ENCODE measurements at places on chromosomes 4 and X.

DNA sequence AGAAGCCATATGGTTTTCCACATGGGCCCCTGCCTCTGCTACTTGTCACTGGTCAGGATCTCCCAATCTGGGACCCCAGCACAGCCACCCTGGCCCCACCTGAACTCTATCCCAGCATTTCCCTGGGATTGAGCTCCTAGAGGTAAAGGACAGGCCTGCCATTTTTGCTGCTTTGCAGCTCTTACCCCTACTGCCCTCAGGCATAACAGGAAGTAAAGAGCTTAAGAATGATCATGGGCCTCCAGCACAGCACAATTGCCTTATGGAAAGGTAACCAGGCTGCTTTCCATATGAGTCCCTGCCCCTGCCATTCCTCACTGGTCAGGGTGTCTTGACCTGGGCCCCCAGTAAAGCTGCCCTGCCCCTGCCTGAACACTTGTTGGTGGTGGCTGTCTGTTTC is 254.9 kb upstream of the ZCCHC13 start:
- no peak for DNase-seq

DNA sequence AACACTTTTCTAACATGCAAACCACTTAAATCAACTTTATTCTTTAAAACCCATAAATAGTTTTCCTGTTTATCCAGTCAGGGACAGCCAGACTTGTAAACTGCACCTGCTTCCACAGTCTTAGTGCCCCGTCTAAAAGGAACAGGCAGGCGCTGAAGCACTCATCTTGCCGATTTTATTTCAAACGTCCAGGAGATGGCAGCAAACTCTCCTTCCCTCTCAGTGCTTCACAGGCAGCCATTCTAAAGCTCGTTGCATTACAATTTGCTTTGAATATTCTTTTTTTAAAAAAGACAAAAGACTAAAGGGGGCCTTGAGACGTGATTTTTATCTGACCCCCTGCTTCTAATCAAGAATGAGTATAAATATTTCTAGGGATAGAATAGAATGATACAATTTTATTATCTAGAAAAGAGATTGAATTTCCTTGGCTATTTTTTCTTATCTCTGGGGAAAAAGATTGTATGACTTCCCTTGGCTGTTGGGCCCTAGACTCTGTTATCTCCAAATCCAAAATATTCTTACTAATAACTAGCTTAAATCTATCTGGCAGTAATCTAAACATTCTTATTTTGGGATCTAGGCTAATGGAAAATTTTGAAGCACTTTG is 93.6 kb upstream of the MYOZ2 start:
- no peak for DNase-seq

DNA sequence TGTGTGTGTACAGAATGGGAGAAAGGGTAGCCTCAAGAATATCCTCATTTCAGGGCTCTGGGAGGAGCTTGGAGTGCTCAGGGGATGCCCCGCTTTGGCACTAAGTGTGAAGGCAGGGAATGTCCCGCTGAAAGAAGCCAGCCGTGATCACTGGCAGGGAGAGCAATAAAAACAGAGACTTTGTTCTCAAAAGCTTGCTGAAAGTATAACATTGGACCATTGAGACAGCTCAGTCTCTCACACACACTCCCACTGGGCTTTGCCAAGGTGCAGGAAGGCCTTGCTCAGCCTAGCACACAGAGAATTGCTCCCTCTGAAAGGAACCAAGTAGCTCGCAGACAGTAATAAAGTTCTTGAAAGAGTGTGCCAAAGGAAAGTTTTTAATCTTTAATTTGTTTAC is 143.8 kb upstream of the SLITRK2 start:
- peak; percentile 0 for DNase-seq

DNA sequence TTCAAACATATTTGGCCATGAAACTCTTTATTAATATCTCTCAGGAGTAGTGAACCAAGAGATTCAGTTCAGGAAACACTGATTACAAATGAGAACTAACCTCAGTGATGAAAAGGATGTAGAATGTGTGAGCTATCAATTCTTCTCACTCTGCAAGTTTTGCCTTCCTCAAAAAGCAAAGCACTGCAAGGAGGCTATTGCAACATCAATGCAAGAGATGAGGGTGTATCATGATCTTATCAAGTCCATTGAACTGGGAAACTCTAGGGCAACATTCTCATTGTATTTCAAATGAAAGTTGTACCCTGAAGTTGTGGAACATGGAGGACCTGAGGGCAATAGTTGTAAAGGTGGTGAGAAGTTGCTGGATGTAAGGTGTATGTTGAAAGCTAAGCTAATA is 56.4 kb upstream of the VEGFC start:
- no peak for DNase-seq

DNA sequence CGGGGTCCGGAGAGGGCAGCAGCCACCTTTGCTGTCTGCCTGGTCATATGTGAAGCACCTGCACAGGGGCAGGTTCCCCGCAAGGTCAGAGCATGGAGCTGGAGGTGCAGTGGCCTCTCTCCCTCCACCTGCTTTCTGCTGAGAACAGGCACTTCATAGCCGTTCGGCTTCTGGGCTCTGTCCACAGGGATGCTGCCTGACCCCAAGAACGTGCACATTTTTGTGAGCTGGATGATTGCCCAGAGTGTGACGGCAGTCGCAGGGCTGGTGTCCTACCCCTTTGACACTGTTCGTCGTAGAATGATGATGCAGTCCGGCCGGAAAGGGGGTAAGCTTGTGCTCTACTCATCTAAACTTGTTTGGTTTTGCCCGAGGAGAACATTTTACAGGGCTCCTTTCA is 2.5 kb downstream of the SLC25A4 start:
- no peak for DNase-seq

GRCh38 chrX:136199365-136199764 is 51.8 kb downstream of the MAP7D3 start:
- DNase-seq, result no peak

DNA sequence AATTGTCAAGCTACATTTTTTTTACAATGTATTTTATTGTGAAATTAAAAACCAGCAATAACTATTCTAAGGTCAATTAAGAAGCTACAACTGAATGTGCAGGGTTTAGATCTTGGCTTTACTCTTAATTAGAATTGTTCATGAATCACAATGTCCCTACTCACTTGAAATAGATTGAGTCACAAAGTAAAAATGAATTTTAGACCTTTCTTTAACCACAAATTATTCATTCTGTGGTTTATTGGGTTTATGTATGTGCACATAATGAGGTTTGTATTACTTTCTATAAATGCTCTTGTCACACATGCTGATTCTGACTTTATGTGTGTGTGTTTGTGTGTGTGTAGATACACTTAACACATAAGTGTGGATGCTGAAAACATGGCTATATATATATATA is 647.0 kb upstream of the AADAT start:
- DNase-seq, result no peak

- no peak for DNase-seq
Measured at GRCh38 chr4:127545271-127545670, 87.5 kb upstream of the INTU start.

DNA sequence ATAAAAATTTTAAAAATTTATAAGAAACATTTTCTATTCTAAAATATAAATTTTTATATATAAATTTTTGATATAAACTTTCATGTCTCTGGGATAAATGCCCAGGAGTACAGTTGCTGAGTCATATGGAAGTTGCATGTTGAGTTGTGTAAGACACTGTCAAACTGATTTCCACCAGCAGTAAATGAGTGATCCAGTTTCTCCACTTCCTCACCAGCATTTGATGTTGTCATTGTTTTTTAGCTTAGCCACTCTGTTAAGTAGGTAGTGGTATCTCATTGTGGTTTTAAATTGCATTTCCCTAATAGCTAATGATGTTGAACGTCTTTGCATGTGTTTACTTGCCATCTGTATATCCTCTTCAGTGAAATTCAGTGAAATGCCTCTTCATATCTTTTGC is 66.5 kb downstream of the MAMLD1 start:
- DNase-seq, result no peak

DNA sequence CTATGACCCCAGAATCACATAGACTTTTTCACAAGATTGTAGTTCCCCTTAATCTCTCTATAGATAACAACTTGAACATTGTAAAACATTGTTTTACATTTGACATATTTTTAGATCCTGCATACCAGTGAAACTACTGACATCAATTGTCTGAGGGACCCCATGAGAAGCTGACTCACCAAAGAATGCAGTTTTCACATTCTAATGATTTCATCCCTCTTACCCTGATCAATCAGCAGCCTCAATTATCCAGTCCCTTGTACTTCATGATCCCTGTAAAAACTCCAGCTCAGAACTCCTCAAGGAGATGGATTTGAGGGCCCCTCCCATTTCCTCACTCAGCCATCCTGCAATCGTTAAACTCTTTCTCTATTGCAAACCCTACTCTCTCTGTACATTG is 411.0 kb upstream of the NDST3 start:
- DNase-seq, result no peak

DNA sequence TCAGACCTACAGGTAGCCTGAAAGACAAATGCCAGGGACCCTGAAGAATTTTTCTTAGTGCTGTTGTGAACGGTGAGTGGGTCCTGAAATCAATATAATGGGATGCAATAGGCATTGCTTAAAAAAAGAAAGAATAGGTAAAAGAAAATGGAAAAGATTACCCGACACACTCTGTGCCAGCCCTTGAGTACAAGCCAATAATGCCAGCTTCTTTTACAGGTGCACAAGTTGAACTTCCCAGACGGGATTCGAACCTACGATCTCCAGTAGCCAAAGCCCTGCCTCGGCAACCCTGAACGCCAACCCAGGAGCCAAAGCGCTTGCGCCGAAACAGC is 24.7 kb upstream of the GLOD5 start:
- DNase-seq, result no peak

GRCh38 chr4:41028392-41029076 is 185.8 kb downstream of the APBB2 start:
- DNase-seq, result no peak

GRCh38 chrX:107726816-107727534 is 48.6 kb downstream of the TSC22D3 start:
- no peak for DNase-seq

- DNase-seq, result no peak
Measured at GRCh38 chr4:67531379-67531962, 13.8 kb downstream of the CENPC start.

DNA sequence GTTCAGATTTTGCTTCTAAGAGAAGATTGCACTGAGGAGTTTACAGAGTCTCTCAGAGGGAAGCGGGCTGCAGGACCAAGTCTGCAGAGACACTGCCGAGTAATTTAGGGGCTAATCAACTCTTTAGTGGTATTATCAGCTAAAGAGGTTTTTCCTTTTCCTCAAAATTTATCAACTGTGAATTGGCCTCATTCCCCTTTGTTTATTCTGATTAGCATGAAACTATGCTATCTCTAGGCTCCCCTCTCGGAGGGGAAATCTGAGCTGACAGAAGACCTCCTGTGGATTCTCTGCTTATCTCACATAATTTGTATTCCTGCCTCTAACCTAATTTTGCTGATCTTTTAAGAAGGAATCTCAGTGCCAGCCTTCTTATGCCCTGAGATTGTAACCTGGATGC is 201.0 kb downstream of the DCTD start:
- DNase-seq, result no peak

GRCh38 chr4:170007113-170007512 is 19.1 kb downstream of the MFAP3L start:
- DNase-seq, result no peak

- DNase-seq, result no peak
Measured at GRCh38 chr4:121786221-121786620, 14.9 kb upstream of the EXOSC9 start.

DNA sequence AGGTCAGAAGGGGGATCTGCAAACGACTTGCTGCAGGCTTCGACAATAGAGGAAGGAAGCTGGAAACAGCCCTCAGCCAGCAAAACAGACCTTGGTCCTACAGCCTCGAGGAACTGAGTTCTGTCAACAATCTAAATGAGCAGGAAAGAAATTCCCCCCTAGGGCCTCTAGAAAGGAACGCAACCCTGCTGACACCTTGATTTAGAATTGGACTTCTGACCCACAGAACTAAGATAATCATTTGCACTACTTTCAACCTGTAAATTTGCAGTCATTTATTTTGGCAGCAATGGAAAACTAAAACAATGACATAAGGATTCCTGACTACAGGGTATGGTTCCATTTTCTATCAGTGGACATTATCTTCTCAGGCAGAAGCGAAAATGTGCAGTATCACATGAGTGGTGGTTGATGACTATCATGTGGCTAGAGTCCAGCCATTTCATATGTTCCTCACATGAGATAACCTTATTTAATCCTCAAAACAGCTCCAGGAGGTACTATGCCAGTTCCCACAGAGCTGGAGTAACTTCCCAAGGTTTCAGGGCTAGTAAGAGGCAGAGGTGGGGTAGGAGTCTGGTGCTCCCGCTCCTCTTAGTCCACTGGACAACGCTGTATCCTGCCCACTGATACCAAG is 61.6 kb downstream of the SAT1 start:
- no peak for DNase-seq
